ENCODE measurements at places on chromosomes 12 and 14. TPM values are rescaled to one million over a fixed set of nuclear protein-coding genes. Genes with fewer than 3 reads are reported as not detected.

GRCh38 chr14:56290195-56290594 lies 172.0 kb downstream of the PELI2 start:
- no peak overlapping the region for H3K27ac ChIP-seq
- DNase-seq: no peak
- peaks cover 3% of the 10 kb centered on the region for H3K36me3 ChIP-seq
- H3K4me3 ChIP-seq: no peak overlapping the region
- no peaks in the 10 kb centered on the region for H3K27me3 ChIP-seq
- no peaks in the 10 kb centered on the region for H3K4me1 ChIP-seq

- no peaks in the 10 kb centered on the region for H3K27me3 ChIP-seq
- no peak overlapping the region for H3K4me3 ChIP-seq
- H3K4me1 ChIP-seq: no peaks in the 10 kb centered on the region
- DNase-seq: no peak
- H3K36me3 ChIP-seq: no peaks in the 10 kb centered on the region
- H3K27ac ChIP-seq: no peak overlapping the region
Measured at GRCh38 chr14:39957987-39958386, 525.8 kb upstream of the FBXO33 start.

Gene TAS2R9
- not detected for total RNA-seq

Gene MYF6
- not detected for total RNA-seq

Gene KRT82
- not detected for total RNA-seq

All from activated naive CD4-positive, alpha-beta T cell treated with anti-CD3 and anti-CD28 coated beads for 36 hours (primary cell).